ENCODE measurements at places on chromosomes 2 and 18.

- peak; percentile 13 for DNase-seq
Measured at GRCh38 chr18:38445804-38446145, 880.2 kb upstream of the CELF4 start.

DNA sequence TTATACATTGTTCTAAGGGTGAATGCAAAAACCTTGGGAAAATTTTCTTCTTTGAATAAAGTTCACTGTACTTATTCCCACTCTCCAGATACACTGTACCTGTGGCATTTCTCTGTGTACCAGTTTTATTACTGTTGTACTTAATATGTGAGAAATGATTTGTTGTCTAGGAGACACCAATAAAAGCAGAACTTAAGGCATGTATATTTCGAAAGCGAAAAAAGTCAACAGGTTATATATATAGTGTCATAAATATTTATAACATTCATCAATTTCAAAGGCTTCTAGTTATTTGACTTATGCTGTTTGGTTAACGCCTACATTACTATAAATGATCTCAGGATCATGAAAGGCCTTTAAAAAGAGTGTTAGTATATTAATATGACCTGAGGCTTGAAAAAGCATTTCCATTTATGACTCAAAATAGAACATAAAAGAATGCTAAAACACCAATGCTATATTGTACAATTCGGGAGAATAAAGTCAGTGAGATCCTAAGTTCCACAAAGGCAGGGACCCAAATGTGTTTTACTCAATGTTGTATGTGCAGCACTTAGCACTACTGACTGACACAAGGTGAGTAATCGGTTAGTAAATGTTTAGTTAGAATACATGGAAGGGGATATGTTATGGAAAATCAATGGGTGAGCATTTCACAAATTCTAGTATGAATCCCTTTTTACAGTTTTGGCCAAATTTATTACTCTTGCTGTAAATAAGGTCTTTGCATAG, 32.2 kb upstream of the HNRNPA3 start:
- no peak for DNase-seq

DNA sequence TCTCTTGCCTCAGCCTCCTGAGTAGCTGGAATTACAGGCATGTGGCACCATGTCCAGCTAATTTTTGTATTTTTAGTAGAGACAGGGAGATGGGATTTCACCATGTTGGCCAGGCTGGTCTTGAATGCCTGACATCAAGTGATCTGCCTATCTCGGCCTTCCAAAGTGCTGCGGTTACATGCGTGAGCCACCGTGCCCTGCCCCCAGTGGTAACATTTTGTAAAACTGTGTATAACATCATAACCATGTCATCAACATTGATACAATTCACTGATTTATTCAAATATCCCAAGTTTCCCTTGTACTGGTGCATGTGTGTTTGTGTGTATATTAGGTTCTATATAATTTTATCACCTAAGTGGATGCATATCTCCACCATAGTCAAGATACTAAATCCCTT, 70.0 kb downstream of the PDCL3 start:
- no peak for DNase-seq

GRCh38 chr2:180449171-180449915, 442.2 kb upstream of the CWC22 start:
- no peak for DNase-seq

GRCh38 chr2:241867776-241868420, 1.6 kb upstream of the RTP5 start:
- no peak for DNase-seq

DNA sequence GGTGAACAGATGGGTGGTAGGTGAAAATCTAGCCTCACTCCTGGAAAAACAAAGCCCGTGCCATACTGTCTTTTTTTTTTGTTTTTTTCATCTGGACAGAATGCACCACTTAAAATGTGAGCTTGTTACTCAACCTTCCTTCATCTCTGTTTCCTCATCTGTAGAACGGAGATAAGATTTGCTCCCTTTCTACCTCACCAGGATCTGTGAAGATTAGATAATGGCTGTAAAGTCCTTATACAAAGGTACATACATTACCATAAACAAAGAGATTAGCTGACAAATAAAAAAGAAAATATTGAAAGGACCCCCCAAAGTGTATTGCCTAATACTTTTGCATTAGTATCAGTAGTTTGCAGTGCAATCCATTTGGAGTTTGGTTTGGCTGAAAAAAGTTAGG, 75.4 kb upstream of the ZEB2 start:
- DNase-seq: no peak

DNA sequence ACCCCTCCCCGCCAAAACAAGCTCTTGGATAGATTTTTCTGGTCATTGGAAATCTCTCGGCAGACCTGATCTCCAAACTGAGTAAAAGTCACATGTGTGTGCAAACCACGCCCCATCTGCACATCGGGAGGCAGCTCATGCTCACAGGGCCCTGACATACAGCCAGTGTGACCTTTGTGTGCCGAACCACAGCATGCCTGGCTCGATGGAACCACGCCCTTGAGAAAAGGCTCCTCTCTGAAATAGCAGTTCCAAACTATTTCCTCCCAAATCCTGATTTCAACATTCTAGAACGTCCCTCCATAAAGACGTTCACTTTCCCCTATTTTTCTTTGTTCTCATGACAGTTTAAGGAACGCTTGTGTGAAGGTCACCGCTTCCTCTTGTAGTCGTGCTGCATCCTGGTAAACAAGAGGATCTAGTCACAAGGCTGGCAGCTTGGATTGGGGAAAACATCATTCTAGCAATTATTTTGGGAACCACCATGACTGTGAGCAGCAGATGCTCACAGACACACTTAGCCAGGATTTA, 59.3 kb upstream of the MAP4K4 start:
- no peak for DNase-seq

DNA sequence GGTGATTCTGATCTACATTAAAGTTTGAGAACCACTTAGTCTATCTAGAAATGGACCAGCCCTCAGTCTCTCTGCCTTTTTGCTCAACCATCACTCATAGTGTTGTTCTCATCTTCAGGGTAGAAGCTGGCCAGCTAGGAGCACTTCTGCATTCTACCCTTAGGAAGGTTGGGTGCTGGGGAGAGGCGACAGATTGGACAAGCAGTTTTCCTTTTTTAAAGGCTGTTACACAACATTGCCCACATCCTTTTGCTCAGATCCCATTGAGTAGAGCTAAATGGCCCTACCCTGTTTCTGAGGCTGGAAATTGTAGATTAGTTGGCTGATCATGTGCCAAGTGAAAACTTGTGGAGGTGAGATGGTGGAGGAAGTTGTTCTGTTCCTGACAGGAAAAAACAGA, 35.6 kb downstream of the OSBPL6 start:
- peak; percentile 31 for DNase-seq

DNA sequence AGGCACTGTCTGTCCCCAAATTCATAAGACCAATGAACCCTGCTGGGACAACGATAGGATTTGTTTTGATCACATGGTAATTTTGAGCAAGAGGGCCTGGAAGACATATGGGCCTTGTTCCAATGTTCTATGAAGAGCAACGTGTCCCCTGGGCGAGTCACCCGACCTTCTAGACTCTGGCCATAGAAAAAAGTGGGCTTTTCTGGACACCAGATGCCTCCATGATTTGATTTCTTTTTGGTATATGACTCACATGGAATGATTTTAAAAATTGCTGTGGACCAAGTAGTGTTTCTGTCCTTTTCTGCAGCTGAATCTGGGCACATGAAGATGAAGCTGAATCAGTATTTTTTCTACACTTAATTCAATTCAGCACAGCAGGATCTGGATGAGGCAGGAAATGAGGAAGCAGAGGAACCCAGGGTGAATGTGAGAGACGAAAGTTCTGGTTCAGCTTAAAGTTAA, 104.9 kb downstream of the CDC42EP3 start:
- DNase-seq: no peak

DNA sequence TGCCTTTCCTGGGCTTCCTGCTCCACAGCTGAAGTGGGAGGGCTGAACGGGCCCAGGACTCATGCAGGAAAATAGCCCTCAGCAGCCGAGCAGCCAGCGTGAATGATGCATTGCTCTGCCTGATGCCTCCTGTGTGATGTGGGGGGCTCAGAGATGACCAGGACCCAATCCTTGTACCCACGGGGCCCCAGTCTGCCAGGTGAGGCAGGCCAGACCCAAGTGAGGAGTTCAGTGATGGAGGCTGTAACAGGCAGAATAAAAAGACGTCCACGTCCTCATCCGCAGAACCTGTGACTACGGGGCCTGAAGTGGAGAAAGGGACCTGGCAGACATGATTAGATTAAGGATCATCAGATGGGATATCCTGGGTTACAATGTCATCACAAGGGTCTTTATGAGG, 194.9 kb upstream of the HDAC4 start:
- DNase-seq: no peak

DNA sequence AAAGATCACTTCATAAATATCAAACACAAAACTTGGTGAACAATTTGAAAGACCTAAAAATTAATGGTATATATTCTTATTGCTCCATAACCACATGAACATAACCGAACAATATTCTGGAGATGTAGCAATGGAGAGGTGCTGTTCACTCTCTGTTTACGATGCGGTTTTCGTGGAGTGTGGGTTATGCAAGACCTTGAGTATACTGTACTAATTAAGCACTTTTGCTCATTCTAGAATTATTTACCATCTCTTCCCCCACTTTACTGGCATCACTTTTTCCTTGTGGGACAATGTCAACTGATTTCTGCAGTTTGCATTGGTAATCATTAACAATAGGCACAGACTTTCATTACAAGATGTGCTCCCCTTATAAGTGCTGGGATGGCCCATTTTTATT, 97.6 kb downstream of the RAPH1 start:
- no peak for DNase-seq

GRCh38 chr18:11167778-11168177, 18.4 kb upstream of the PIEZO2 start:
- no peak for DNase-seq

GRCh38 chr2:179331061-179331460, 66.4 kb upstream of the SESTD1 start:
- DNase-seq: no peak

DNA sequence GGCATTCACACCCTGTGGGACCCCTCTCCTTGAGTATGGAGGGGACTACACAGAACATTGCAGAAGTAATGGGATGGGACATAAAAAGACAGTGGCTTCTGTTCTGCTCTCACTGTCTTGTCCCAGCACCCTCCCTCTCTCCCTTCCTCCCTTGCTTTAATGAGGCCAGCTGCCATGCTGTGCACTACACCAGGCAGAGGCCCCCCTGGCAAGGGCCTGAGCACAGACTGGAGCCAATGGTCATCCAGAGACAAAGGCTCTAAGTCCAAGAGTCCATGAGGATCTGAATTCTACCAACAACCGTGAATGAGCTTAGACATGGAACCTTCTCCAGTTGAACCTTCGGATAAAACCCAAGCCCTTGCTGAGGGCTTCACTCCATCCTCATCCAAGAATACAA, 263.0 kb downstream of the NDUFA10 start:
- DNase-seq: no peak

DNA sequence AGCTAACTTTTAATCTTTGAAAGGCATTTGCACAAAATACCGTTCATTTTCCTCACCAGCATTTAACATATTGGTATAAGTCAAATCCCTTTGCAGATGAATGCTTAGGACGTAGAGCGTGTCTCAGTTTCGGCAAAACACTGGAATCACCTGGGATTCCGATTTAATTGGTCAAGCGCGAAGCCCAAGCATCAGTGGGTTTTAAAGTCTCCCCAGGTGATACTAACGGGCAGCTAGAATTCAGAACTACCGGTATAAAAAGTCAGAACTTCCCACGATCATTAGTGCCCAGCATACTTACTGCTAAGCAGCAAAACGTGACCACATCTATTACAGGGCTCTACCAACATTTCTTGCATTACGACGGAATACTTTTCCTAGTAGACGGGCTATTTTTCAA, 24.6 kb downstream of the ALPK2 start:
- no peak for DNase-seq

- DNase-seq: no peak
Measured at GRCh38 chr2:17373041-17373440, 145.2 kb downstream of the RAD51AP2 start.

DNA sequence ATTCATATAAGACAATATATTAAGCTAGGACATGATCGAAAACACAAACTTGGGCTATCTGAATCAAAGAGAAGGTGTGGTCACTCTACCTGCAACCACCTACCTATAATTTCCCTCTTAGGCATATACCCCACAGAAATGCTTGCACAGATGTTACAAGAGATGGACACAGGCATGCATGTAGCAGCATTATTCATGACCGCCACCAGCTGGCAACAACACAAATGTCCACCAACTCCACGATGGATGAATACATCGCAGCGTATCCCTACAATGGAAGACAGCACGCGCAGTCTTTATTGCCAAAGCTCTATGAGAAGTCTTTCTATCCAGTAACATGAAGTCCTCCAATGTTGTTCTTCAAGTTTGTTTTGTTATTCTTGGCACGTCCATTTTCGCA, 90.8 kb downstream of the ARL4C start:
- DNase-seq: no peak

DNA sequence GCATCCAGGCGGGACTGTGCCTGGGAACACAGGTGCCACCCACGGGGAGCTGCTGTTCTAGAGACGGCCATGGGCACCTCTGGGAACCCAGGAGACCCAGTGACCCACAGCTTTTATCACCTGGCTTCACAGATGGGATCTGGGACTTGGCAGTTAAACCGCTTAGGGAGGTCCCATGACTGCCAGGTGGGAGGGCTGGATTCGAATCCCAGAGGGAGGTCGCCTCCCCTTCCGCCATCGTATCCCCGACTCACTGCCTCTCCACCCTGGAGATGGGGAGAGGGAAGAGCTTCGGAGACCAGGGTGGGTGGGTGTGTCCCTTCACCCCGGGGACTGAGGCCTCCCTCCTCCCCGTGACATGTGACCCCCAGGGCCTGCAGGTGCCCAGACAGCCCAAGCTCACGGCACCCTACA, 169.4 kb downstream of the RTP5 start:
- DNase-seq: no peak

DNA sequence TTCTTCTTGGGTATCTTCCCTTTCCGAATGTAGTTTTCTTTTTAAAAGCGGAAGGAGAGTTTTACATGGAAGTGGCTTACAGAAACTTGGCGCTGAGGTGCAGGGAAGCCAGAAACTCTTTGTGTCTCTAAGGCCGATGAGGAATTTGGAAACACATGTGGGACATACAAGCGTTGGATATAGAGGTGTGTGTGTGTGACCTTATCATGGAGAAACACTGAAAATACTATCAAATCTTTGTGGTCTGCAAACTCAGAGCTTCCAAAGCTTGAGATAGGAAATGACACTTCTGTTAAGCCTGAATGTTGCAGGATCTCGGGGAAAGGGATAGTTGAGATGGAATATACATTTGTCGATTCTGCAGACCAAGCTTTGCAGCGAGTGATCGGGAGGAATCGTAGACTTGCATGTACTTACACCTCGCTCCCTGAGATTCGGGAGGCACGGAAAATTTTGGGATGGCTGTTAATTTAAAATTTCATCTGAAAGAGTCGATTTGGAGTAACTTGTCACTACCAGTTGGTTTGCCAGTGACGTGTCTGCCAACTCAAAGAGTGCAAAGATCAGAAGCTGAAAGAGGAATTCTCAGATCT, 1.0 kb downstream of the NAB1 start:
- peak; percentile 51 for DNase-seq
